ENCODE measurements at places on chromosomes 13 and 19.

GRCh38 chr13:59879281-59879680 is 284.4 kb downstream of the DIAPH3 start:
- no peak for DNase-seq

DNA sequence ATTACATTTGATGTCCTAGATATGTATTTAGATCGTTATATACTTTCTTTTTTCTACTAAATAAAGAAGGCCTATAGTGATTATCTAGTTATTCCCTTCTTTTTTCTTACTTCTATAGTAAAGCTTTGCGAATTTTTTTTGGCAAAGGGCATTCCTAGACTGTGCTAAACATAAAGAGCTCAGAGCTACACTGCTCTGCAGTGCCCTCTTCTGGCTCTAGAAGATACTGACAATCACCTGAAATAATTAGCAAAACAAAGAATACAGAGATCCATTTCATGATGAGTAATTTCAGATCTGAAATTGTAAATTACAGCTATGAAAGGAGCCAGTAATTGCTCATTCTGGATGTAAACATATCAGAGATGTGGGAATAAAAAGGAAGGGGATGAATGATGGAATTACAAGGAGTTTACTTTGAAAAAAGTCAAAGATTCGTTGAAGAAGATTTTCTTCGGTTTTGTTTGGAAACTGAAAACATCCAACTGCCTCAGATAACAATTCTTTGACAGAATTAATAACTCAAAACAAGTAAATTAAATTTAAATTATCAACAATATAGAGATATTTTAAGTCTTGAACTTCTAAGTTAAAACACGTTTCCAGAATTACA is 288.5 kb downstream of the NALCN start:
- no peak for DNase-seq

- no peak for DNase-seq
These were observed 704 bp downstream of the ZNF814 start for GRCh38 chr19:57888107-57888559.

DNA sequence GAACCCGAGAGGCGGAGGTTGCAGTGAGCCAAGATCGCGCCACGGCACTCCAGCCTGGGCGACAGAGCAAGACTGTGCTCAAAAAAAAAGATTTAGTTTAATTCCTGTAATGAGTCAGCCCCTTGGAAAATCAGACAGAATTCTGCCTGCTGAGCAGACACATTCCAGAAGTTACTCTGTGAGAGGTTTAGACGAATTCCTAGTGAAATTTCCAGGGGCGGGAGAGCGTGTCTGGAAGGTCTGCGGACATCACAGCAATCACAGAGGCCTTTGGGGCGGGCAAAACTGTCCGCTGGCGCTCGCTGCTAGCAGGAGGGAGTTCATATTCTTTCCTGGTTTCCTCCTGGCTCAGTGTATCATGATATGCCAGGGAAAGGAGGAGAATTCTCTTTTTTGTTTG is 17.5 kb downstream of the MISP start:
- no peak for DNase-seq

GRCh38 chr13:27658546-27658945 is 36.9 kb downstream of the POLR1D start:
- no peak for DNase-seq
